Hair follicle dermal papilla cell (primary cell): ENCODE measurements at places on chromosomes 3 and 15. TPM values are rescaled to one million over a fixed set of nuclear protein-coding genes. Genes with fewer than 3 reads are reported as not detected.

Gene ANO10
- 48.5 and 48.7 TPM in 2 replicates for total RNA-seq

Gene TUSC7
- not detected in 2 replicates for total RNA-seq

Gene SLC22A13
- total RNA-seq: 0.24 and 0.97 TPM in 2 replicates

Gene GABRG3
- total RNA-seq: under 0.01 TPM in 1 of 2 replicates, not detected in the other

Gene AADAC
- total RNA-seq: not detected in 2 replicates

Gene A4GNT
- total RNA-seq: not detected in 2 replicates

Gene TMC3
- total RNA-seq: not detected in 2 replicates

Gene GABRR3
- total RNA-seq: not detected in 2 replicates

Gene ZNF860
- total RNA-seq: 0.81 and 0.85 TPM in 2 replicates

Gene GOLGA6L7
- total RNA-seq: not detected in 2 replicates

Gene BCL2A1
- total RNA-seq: not detected in 2 replicates

Gene TMCO5A
- not detected in 2 replicates for total RNA-seq

Gene ADGRG7
- total RNA-seq: not detected in 2 replicates

Gene C3orf22
- not detected in 2 replicates for total RNA-seq

Gene TEX55
- not detected in 2 replicates for total RNA-seq

Gene GCHFR
- 3.5 and 3.6 TPM in 2 replicates for total RNA-seq

Gene AADACL2
- not detected in 2 replicates for total RNA-seq

Gene UMPS
- 14.5 and 17.2 TPM in 2 replicates for total RNA-seq

Gene SST
- not detected in 2 replicates for total RNA-seq

Gene MELTF
- 6.1 and 7.3 TPM in 2 replicates for total RNA-seq

Gene DAZL
- total RNA-seq: under 0.01 and 0.16 TPM in 2 replicates

Gene CELF6
- total RNA-seq: 0.16 and 0.36 TPM in 2 replicates
